LHCN-M2 (cell line): ENCODE measurements at places on chromosomes 2 and 18. TPM values are rescaled to one million over a fixed set of nuclear protein-coding genes. Genes with fewer than 3 reads are reported as not detected.

Gene ABCG8
- total RNA-seq, result not detected in 2 replicates

Gene GRHL1
- total RNA-seq, result 0.40 and 0.90 TPM in 2 replicates

Gene HOXD12
- total RNA-seq, result not detected in 2 replicates

Gene MROH2A
- not detected in 2 replicates for total RNA-seq

- peak; percentile 95 for DNase-seq
Measured at GRCh38 chr2:46984642-46985476, 69.3 kb upstream of the MCFD2 start.

DNA sequence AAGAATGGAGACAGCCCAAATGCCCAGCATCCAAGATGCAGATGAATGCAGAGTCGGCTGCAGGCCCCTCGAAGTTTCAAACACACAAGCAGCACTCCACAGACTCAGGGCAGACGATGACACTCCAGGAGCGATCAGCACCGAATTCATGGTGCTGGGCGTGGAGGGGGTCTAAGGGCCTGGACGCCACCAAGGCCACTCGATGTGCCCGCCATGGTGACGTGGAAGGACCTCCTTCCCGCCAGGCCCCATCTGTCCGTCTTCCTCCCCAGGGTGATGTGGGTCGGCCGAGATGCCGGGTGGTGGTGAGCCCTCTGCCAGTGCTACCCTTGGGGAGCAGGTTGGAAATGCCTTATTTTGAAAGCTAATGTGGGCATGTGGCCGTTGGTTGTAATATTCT, 9.4 kb downstream of the KIF1A start:
- no peak for DNase-seq

DNA sequence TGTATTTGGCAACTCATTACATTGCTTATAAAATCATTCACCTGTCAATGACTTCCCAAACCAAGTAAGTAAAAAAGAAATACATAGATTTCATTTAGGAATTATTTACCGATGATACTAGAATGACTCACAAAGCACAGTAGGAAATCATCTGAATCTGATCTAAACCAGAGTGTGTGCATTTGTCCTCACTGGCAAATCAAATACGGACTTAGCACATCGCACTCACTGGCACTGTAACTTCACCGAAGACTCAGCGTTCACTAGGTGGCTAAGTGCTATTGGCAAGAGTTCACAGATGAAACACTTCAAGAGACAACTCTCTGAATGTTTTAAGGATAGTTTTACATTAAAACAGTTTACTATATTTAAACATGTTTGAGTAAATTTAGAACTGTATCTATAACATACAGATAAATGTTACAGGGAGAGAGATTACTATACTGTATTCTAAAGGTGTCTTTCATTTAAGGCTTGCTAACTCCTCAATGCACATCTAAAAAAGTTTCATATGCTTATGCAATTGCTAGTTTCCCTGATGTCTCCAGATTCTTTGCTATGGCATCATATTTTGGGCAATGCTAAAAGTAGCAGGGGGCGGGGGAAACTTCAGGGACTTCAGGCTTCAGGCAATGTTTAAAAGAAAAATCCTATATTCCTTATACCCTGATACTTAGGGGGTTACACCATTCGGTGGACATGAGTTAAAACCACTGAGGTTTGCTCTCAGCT, 48.8 kb downstream of the STK39 start:
- DNase-seq, result no peak

DNA sequence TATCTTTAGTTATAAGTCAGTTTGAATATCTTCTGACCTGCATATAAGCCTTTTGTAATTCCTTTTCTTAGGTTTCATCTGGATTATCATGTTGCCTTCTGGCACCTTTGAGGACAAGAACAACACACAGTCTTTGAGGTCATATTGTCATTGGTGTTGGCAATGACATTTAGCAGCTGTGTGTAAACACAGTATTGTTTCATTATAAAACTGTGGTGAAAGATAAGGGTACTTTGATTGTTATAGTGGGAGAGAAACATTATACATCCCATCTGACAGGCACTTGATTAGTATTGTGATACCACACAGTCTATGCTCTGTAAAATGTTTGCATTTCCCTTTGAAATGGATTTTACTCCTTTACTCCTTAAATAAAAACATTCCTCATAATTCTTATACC, 313.5 kb downstream of the RPRM start:
- DNase-seq, result no peak

DNA sequence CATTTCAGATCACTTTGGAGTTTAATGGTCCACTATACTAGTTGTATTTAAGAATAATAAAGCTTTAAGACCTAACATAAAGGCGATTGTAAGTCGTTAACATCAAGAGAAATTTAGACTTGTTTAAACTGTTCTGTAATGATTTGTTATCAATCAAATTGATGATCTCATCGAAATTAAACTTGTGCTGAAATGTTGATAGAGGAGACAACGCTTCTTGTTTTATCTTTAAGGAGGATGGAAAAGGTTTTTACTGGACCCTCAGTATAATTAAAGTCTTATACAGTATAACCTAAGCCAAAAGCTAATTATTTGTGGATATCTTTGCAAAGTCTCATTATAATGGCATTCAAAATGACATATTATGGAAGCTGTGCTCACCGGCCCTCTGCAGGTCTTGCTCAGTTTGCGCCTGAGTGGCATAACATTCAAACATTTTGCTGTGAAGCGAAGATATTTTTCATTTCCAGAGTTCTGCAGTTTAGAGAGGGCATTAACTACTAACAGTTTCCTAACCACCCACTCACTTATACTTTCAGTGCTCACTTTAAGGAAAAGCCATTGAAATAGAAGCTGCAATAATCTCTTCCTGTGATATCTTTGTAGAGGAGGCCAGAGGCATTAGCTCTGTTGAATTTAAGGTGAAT, 1.4 kb upstream of the SERTAD2 start:
- peak; percentile 51 for DNase-seq
